ENCODE measurements at places on chromosomes 5 and 9.

DNA sequence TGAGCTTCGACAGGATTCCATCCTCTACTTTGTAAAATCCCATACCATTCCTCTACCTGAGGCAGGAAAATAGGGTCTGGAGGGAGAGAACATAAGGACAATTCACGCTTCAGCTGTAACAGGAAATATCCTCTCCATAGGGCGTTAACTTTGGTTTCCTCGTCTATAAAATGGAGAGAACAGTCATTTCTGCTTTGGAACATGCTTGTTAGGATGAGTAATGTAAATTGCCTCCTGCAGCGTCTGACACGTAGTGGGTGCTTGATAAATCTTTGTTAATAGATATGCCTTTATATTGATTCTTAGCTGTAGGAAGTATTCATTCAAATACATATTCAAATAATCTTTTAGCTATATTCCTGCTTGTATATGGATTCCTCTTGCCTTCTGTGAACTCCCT, 711 bp upstream of the SUB1 start:
- no peak for DNase-seq

DNA sequence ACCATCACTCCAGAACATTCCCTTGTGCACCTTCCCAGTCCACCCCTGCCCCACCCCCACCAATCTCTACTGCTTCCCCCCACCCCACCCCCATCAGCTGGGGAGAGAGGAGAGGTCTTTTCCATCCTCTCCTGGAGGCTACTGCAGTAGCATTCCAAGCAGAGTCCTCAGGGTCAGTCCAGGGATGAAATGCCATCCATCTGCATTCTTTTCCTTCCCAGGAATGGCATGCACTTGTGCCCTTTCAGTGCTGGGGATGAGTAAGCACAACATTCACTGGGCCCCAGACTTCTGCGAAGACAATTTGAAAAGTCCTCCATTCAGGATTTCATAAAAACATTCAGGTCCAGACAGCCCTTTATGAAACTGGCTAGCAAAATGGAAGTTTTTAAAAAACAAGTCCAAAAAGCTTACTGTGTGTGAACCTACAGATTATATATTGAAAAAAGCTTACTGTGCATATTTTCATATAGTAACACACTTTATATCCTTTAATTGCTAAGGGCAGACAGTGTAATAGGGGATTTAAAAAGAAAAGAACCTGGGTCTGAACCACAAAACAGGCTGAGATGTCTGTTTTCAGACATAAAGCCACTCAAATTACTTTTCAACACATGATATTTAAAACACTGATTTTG, 50.0 kb upstream of the GOLPH3 start:
- no peak for DNase-seq

DNA sequence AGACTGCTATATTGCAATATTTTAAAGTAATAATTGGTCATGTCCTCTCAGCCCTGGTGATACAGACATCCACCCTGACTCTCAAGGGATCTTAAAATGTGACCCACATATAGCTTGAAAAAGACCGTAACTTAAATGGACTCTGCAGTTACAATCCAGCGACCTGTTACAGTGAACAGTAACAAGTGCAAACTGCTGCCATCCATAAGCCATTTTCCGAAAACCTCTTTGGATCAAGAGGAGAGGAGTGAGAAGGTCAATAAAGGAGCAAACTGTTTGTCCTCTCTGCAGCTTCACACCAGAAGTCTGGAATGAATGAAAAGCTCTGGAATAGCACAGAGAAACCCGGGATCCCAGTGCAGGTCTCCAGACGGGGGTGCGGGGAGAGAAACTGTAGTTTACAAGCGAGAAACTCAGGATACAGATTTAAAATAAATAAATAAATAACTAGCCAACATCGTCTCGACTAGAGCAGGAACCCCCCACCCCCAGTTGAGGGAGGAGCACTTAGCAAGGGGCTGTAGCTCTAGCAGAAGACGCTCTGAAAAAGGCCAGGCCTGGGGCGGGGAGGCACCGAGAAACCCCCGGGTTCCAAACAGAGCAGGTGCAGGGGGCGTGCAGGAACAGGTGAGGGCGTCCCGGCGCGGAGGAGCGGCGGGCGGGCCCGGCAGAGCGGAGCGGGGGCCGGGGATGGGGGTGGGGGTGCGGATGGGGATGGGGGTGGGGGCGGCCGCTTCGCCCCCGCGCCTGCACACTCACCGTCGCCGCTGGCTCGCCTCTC, 572 bp downstream of the ZDHHC21 start:
- DNase-seq, result no peak

DNA sequence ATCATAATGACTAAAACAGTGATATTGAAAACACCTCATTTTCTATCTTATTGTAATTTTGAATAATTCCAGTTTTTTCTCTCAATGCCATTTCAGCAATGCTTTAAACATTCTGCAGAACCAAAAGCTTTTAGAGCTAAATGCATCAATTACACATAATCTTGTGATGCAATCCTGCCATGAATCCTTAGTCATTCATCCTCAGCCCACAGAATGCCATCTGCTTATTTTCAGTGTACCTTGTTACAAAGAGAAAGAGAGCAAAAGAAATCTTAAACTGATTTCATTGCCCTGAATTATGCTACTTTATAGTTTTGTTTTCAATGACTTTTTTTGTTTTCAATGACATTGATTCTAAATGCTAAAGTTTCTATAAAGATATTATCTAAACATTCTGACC, 1234.8 kb upstream of the C9orf72 start:
- no peak for DNase-seq

DNA sequence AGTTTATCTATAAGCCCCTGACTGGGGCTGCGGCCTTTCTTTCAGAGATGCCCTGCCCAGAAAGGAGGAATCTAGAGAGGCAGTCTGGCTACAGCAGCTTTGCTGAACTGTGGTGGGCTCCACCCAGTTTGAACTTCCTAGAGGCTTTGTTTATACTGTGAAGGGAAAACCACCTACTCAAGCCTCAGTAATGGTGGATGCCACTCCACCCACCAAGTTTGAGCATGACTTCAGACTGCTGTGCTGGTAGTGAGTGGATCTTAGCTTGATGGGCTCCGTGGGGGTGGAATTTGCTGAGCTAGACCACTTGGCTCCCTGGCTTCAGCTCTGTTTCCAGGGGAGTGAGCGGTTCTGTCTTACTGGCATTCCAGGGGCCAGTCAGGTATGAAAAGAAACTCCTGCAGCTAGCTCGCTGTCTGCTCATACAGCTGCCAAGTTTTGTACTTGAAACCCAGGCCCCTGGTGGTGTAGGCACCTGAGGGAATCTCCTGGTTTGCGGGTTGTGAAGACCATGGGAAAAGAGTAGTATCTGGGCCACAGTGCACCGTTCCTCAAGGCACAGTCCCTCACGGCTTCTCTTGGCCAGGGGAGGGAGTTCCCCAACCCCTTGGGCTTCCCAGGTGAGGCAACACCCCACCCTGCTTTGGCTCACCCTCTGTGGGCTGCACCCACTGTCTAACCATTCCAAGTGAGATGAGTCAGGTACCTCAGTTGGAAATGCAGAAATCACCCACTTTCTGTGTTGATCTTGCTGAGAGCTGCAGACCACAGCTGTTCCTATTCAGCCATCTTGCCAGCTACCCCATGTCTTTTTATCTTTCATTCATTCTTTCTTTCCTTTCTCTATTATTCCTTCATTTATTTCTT, 211.8 kb upstream of the C9orf72 start:
- DNase-seq, result no peak

- no peak for DNase-seq
Measured at GRCh38 chr9:137638680-137639079, 19.9 kb downstream of the EHMT1 start.

GRCh38 chr9:121556580-121556979, 56.9 kb upstream of the GGTA1 start:
- DNase-seq, result no peak

DNA sequence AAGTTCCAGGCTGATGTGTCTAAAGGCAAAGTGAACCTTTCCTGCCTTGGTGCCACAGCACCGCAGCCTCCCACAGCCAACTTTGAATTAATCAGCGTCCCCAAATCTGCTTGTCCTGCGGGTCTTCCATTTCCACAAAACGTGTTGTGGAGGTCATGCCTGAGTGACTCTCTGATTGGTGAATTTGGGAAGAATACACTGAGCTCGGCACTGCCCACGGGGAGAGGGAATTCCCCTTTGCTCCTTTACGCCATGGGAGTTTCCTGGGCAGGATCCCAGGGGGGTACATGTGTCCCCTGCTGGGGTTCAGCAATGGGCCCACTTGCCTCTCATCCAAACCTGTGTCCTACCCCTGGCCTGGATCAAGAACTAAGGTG, 90.4 kb downstream of the LHX2 start:
- no peak for DNase-seq

- DNase-seq, result no peak
Measured at GRCh38 chr9:90546200-90546599, 96.4 kb downstream of the DIRAS2 start.

DNA sequence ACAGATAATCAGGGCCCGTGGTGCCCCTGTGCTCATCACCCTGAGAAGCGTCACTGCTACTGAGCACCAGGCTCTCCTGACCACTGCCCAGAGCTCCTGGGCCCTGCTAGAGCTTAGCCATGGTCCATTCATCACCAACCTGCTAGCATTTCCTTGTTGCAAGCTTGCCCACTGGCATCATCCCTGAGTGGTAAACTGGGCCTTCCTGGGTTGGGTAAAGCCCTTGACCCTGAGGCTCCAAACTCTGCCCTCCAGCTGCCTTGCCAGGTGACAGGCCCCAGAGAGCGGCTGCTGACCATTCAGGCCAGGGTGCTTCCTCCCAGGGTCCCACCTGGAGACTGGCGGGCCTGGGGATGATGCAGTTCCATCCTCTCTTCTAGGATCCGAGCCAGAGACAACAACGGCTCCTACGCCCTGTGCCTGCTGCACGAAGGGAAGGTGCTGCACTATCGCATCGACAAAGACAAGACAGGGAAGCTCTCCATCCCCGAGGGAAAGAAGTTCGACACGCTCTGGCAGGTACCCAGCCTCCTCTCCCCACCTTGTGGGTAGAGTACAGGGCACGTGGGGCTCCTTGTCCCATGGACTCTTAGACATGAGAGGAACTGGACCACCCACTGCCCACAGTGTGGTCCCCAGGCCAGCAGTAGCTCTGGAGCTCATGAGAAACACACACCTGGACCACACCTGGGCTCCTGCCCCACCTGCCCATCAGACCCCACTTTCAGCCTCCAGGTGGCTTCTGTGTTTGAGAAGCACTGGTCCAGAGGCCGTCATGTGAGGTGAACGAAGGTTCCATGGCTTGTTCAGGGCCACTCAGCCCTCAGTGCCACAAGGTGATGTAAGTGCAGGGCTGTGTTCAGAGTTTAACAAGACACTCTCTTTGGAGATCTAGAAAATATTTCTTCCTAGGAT, 60.5 kb downstream of the SYK start:
- no peak for DNase-seq

GRCh38 chr9:78676623-78677022, 379.7 kb downstream of the PSAT1 start:
- no peak for DNase-seq

DNA sequence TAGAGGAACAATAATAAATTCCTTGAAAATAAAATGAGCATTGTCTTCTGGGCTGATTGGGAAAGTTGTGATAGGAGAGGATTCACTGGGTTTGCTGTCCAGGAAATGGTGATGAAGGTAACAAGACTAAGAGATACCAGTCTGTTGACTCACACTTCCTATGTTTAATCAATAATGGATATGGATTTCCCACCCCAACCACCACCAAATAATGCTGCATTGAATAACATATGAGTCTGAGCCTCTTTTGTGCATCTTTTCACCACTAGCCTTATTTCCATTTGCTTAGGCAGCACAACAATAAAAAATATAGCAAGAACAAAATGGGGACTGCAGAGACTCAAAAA, 120.2 kb upstream of the NFIB start:
- no peak for DNase-seq

- no peak for DNase-seq
Measured at GRCh38 chr9:117887941-117888340, 183.7 kb downstream of the TLR4 start.

DNA sequence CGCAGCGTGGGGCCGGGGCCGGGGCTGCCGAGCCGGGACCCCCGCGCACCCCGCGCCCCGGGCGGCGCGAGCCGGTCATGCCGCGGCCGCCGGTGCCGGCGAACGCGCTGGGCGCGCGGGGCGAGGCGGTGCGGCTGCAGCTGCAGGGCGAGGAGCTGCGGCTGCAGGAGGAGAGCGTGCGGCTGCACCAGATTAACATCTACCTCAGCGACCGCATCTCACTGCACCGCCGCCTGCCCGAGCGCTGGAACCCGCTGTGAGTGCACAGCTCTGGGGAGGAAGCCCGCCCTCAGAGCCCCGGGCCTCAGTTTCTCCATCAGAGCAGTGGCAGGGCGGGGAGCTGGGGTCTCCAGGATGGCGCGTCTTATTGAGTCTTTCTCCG, 335 bp downstream of the GALNT12 start:
- DNase-seq, result no peak

DNA sequence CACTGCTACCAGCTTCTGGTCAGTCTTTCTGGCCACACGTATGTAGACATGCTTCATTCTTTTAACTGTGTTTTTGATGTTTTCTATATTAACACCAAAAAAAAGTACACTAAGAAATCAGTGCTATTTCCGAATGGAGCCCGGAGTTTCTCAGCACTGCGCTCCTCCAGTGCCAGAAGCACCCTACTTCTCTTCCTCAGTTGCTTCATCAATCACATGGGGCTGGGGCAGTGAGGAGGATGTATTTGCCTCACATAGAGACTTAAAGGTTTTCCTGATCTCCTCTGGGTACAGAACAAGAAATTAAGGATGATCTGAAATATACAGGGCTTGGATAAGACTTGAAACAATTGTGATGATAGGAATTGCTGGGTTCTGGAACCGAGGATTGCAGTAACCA, 148.0 kb downstream of the ERCC6L2 start:
- DNase-seq, result no peak

DNA sequence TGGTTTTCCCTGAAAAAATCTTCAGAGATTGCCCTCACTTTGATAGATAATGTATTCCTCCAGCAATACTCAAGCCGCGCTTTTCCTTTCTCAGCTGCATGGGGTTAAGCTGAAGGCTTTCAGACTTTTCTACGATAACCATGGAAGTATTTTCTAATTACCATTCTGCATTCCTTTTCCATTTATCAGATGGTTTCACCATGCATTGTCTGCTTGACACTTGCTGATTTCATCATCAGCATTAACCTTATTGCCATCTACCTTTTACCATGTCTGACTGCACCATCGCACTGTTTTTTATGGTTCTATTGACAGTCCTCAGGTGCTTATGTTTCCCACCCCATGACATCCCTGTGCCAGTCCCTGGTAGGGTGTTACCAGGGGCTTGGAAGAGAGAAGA, 91.6 kb downstream of the DMAC1 start:
- DNase-seq, result no peak

DNA sequence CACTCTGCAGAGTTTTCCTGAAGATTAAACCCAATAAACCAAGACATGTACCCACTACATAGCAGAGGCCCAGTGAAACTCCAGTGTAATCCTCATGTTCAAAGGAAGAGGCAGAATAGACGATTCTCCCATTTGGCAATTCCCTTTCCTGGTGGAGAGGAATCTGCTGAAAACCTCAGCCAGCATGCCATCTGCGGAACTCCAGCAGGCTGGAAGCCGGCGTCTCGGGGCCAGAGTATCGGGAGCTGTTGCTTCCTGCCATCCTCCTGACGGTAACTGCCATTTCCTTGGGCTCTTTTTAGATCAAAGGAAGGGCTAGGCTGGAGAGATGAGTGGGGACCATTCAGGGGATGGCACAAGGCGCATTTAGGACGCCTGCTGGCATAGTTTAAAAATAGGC, 20.5 kb downstream of the NEURL1B start:
- DNase-seq, result no peak
